ENCODE measurements at places on chromosomes 7 and 10.

DNA sequence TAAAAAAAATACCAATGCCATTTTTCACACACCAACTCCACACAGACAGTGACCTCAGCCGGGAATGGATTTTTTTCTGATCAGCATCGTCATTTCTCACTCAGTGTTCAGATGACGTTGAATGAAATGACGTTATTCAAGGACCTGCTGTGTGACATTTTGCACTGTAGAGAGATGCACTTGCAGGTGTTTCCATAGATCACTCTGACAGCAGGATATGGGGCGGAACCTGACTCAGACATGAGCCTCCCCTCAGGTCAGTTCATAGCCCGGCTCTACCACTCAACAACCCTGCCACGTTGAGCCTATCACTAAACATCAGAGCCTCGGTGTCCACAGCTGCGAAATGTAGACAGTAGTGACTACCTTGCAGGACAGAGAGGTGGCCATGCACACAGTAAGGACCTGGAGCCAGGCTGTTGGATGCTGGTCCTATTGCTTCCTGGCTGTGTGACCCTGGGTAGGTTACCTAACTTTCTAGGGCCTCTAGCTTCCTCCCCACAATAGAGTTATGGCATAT is 41.4 kb upstream of the ANTXRL start:
- DNase-seq: no peak

GRCh38 chr7:150945171-150945852 is 32.8 kb downstream of the KCNH2 start:
- DNase-seq: no peak

DNA sequence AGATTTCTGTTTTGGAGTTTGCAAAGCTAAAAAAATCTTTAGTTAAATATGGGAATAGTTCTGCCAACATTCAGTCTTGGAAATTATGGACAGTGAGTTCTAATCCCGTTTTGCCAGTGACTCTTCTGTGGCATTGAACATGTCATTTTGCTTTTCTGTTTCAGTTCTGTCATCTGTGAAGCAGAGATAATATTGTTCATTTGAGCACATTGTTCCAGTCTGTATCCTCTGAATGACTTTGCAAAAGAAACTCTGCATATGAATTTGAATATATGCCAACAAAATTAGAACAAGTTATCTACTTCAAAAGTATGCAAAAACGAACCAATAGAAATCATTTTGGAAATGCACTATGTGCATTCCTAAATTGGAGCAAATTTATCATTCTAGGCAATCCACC is 746.0 kb upstream of the POT1 start:
- DNase-seq: no peak

DNA sequence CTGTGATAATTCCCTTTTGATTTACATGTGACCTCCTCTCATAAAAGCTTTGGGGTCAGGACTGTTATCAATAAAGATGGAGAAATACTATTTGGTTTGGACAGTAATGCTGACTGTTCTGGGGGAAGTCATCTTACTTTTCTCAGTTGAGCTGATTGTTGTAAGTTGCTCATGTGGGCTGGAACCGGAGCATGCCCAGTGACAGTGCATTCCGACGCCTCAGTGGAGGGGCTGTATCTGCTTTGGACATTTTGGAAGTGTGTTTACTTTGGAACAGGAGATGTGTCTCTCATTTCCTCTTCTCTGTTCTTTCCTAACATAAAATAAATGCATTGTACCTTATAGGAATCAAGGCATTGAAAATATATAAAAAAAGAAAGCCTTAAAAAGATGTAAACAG is 30.1 kb downstream of the RBM33 start:
- DNase-seq: no peak

- no peak for DNase-seq
Measured at GRCh38 chr10:46558392-46559185, 2.1 kb upstream of the GPRIN2 start.

DNA sequence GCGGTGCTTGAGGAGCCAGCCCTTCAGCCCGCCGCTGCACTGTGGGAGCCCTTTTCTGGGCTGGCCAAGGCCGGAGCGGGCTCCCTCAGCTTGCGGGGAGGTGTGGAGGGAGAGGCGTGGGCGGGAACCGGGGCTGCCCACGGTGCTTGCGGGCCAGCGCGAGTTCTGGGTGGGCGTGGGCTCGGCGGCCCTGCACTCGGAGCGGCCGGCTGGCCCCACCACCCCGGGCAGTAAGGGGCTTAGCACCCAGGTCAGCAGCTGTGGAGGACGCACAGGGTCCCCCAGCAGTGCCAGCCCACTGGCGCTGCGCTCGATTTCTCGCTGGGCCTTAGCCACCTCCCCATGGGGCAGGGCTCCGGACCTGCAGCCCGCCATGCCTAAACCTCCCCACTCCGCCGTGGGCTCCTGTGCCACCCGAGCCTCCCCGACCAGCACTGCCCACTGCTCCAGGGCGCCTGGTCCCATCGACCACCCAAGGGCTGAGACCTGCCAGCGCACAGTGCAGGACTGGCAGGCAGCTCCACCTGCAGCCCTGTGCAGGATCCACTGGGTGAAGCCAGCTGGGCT is 9.5 kb upstream of the GSTO1 start:
- DNase-seq: no peak

GRCh38 chr7:98668255-98668654 is 51.2 kb downstream of the NPTX2 start:
- DNase-seq: no peak

DNA sequence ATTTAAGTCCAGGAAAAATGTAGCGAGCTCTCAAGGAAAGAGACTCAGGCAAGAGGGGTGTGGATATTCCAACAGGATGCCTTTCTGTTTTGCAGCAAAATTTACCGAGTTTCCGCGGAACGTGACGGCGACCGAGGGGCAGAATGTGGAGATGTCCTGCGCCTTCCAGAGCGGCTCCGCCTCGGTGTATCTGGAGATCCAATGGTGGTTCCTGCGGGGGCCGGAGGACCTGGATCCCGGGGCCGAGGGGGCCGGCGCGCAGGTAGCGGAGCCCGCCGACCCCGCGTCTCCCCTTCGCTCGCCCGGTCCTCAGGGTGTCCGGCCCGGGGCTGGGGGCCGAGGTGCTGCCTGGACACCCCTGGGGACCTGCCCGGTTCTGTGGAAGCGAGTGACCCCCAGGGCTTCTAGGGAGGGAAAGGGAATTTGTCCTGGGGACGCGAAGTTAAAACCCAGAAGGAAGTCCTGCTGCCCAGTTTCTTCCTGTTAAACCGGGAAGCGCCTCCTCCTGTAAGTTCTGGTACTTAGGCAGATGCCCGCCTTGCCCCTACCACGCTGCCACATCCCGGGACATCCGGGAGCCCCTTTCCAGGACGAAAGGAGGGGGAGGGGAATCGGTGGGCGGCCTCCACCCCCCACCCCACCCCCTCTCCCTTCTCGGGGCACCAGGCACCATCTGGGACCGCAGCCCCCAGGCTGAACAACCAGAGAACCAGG is 2.5 kb downstream of the VSTM2A start:
- DNase-seq: no peak

- no peak for DNase-seq
Measured at GRCh38 chr10:27356738-27357137, 116.1 kb upstream of the ACBD5 start.

DNA sequence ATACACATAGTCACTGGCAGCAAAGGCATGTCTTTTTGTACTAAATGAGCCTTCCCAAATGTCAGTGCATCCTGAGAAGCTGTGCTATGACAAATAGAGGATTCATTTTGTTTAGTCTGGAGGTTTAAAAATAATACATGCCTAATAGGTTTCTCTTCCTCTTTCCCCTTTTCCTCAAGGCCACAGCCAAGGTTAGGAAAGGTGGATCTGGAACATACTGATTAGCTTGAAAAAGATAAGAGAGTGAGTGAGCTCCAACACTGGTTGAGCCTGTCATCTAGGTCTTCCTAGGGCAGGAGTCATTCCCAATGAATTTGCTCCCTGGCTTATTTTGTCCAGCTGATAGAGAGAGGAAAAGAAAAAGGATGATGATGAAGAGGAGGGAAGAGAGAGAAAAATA is 14.4 kb upstream of the SP4 start:
- DNase-seq: no peak

DNA sequence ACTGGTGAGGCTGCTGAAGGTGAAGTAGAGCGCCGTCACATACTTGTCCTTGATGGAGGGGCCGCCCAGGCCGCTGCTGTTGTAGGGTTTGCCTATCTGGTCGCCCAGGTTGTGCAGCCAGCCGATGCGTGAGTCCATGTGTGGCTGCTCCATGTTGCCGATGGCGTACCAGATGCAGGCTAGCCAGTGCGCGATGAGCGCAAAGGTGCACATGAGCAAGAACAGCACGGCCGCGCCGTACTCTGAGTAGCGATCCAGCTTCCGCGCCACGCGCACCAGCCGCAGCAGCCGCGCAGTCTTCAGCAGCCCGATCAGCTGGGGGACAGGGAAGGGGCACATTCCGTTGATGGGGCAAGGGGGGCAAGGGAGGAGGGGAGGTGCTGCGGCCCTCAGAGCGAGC is 26.6 kb downstream of the KCNH2 start:
- DNase-seq: no peak

- peak; percentile 52 for DNase-seq
Measured at GRCh38 chr7:70040970-70041766, 442.9 kb downstream of the AUTS2 start.

DNA sequence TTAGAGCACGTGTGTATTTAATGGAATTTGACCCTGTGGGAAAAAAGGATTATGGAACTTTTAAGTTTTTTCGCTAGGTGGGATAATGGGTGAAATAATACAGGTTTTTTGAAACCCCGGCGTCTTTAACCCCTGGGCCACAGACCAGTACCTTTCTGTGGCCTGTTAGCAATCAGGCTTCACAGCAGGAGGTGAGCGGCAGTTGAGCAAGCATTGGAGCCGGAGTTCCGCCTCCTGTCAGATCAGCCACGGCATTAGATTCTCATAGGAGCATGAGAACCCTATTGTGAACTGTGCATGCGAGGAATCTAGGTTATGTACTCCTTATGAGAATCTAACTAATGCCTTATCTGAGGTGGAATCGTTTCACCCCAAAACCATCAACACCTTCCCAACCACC is 28.6 kb downstream of the WAC start:
- no peak for DNase-seq

GRCh38 chr10:70253878-70254765 is 20.9 kb upstream of the PPA1 start:
- DNase-seq: no peak

DNA sequence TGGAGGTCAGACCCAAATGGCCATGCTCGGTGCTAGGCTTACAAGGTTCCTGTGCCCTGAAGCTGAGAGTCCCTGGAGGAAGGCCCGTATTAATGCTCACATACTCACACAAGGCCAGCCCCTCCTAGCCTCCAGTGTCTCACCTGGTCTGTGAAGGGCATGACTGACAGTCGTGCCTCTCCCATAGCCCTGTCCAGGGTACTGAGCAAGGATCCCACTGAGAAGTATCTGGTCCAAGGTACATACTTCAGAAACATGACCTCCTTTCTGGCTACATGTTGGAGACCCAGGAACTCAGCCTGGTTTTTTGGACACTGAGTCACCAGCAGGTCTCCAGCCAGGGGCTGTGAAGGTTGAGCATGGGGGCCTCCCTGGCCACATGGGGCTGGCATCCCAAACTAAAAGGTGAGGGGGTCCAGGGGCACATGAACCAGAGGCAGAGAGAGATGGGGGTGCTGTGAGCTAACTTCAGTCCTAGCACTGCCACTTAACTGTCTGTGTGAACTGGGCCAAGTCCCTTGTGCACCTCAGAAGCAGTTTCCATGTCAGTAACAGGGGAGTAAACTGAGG is 17.6 kb upstream of the RASGEF1A start:
- no peak for DNase-seq

DNA sequence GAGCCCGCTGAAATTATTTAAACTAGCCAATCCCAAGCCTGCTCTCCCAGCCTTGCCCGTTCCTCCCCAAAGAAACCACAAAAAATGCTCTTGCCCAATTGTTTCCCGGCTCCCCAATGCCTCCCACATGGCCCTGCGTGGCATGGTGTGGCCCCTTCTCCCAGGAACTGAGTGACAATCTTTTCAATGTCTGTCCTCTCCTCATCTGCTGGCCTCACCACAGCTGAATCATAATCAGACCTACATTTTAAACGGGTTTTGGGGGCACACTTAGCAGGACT is 201.5 kb downstream of the PRPF18 start:
- peak; percentile 59 for DNase-seq

GRCh38 chr7:107999779-108000560 is 3.0 kb downstream of the LAMB1 start:
- no peak for DNase-seq

DNA sequence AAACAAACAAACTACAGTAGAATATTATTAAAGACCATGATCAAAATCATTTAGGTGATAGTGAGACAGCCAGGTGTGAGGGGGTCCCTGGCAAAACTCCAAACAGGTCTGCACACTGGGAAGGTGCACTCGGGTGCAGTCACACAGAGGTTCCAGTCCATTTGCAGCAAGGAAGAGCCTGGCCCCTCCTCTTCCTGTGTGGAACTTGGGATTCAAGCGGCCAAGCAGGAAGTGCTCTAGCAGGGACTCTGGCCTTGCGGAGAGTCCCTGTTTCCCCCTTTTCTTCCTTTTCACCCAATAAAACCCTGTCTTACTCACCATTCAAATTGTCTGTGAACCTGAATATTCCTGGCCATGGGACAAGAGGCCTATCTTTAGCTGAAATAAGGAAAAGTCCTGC is 181.8 kb downstream of the LRRTM3 start:
- DNase-seq: no peak

- no peak for DNase-seq
Measured at GRCh38 chr7:100085515-100085914, 3.3 kb upstream of the COPS6 start.

- peak; percentile 55 for DNase-seq
Measured at GRCh38 chr7:5702876-5703571, 78.4 kb downstream of the RNF216 start.

- DNase-seq: no peak
Measured at GRCh38 chr10:44065788-44066526, 318.9 kb downstream of the CXCL12 start.

- no peak for DNase-seq
Measured at GRCh38 chr10:127012769-127013152, 107.5 kb downstream of the DOCK1 start.

- DNase-seq: peak; percentile 32
Measured at GRCh38 chr7:5692845-5693278, 88.6 kb downstream of the RNF216 start.

- DNase-seq: no peak
Measured at GRCh38 chr7:117347962-117348672, 25.3 kb upstream of the WNT2 start.

DNA sequence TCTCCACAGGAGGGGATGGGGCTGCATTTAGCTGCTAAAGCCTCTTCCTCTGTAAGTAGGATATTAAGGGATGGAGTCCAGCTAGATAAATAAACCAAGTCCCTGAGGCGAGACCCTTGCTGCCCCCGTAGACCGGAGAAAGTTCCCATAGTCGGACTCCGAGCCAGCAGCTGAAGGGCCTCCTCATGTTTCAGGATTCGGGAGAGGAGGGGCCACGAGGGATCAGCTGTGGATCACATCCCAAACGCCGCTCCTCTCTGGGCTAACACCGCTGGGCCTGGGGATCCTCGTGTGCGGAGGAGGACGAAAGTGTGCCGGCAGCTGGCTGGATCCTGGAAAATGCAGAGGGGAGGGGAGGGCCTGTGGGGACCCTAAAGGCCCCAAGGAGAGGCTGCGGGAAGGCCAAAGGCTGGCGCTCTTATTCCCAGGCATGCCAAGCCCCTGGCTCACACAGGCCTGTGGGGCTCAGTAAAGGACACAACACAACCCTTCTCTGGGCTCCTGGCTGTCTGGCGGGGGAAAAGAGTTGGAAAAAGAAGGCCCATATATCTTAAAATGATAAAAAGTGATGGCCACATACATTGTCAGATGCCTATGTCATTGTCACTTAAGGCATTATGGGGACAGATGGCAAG is 82.5 kb upstream of the TMEM72 start:
- no peak for DNase-seq

All from NCI-H226 (cell line).